ENCODE measurements at places on chromosomes 1 and 21.

DNA sequence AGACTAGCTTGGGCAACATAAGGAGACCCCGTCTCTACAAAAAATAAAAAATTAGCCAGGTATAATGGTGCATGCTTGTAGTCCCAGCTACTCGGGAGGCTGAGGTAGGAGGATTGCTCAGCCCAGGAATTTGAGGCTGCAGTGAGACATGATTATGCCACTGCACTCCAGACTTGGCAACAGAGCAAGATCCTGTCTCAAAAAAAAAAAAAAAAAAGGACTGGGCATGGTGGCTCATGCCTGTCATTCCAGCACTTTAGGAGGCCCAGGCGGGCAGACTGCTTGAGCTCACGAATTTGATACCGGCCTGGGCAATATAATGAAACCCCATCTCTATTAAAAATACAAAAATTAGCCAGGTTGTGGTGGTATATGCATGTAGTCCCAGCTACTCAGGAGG, 47.3 kb upstream of the BCL10 start:
- DNase-seq, result no peak

- DNase-seq, result no peak
Observed at GRCh38 chr1:62084310-62084890, 110.2 kb upstream of the L1TD1 start.

DNA sequence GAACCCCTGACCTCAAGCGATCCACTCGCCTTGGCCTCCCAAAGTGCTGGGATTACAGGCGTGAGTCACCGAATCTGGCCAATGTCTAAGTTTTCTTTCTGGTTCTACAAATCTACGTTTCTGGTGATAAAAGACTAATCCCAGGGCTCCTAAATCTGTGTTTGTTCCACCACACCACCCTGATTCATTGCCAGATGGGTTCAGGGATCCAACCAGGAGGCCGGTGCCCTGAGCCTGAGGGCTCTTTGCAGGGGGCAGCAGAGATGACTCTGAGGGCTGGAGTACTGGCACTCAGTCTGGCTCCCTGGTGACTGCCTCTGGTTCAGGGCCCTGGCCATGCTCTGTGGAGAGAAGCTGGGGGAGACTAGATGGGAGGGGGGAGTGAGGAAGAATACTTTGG, 10.5 kb upstream of the OPRD1 start:
- DNase-seq, result no peak

GRCh38 chr1:13461977-13462376, 51.7 kb downstream of the PRAMEF20 start:
- DNase-seq, result no peak

DNA sequence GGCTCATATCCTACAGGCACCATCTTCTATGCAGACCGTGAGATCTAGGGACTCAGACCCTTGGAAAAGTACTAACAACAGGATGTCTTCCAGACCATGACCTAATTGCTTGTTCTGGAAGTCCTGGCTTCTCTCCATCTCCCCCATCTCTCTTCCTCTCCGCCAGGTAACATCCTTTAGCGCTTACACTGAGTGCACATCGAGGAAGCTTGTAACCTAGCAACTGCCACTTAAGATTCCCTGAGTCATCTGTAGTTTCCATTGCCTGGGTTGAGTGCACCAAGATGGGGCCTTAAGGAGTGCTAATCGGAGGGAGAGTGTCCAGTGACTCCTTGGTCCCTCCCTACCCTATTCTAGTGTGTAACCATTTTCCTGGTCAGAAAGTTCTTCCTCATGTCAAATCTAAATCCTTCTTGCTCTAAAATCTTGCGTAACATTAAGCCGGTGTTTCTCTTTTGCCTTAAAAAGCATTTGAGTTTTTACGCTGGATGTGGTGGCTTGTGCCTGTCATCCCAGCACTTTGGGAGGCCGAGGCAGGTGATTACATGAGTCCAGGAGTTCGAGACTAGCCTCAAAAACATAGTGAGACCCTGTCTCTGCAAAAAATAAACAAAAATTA, 9.7 kb downstream of the KLHDC8A start:
- DNase-seq, result no peak
